Epithelial cell of prostate (primary cell): ENCODE measurements at places on chromosomes 3 and 15.
A peak's percentile ranks its signal among the peaks of the same experiment; 100 is the strongest.

DNA sequence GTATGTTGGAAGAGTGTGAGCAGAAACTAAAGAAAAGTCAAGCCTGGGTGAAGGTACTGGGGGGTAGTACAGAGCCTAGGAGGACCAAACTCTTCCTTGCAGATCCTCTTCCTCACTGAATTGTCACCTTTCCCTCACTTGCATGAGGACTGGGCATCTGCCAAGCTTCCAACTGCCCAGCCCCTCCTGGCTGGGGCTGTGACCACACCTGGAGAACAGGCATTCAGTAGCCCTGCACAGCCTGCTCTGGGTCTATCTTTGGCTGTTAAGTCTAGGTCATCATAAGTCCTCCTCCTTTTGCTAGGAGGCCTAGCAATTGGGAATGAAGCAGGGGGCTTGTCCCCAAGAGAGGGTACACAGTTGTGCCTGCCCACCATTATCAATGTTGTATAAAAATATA is 55.2 kb downstream of the CAPN7 start:
- no peak for DNase-seq

DNA sequence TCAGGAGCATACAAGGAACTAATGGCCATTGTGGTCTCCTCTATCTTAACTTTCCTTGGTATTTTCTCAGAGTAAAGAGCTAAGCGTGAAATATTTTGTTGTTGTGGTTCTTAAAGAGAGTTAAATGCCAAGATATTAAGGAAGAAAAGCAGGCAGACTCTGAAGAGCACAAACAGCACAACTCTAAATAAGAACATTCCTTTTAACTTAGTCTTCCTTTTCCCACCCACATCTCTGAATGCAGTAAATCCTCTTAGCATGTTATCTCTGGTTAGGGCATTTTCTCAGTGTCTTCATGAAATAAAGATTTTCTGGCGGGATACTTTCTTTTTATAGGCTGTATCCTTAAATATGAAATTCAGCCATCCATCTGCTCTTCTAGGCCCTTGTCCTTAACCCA is 1.5 kb downstream of the GPR87 start:
- DNase-seq = no peak

GRCh38 chr15:68806220-68807060 is 14.3 kb downstream of the ANP32A start:
- no peak for DNase-seq

DNA sequence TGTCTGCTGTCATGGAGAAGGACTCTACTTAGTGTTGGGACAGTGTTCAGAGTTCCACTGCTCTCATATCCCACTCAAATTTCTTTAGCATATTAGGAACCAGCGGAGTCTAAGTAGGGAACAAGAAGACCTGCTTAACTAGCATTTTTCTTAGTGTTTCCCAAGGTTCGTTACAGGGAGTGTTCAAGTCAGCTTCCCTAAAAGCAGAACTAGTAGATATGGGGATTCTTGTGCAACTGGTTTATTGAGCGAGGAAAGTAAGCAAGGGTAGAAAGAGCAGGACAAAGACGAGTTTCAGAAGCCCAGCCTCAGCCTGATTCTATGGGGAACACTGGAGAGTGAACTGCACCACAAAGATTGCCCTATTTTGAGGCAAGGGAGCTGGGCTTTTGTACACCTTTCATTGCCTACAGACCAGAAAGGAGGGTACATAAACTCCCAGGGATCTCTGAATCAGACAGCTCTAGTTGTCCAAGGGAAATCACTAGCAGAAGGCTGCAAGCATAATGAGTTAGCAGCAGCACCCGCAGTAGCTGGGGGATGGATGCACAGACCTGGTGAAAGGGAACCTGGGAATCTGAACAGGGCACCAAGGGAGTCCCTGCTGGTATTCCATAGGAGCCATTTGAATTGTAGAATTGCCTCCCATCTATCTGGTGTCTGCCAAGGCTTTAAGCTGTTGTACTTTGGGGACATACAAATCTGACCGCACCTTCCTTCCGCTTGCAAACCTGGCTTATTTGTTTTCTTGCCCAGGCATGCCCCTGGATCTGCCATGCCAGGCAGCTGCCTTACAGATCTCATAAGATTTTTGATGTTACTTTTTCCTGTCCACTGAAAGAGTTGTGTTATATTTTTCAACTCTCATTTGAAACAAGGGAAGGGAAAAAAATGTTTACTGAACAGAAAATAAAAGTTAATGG is 15.1 kb downstream of the CMTM7 start:
- DNase-seq = peak; percentile 39

DNA sequence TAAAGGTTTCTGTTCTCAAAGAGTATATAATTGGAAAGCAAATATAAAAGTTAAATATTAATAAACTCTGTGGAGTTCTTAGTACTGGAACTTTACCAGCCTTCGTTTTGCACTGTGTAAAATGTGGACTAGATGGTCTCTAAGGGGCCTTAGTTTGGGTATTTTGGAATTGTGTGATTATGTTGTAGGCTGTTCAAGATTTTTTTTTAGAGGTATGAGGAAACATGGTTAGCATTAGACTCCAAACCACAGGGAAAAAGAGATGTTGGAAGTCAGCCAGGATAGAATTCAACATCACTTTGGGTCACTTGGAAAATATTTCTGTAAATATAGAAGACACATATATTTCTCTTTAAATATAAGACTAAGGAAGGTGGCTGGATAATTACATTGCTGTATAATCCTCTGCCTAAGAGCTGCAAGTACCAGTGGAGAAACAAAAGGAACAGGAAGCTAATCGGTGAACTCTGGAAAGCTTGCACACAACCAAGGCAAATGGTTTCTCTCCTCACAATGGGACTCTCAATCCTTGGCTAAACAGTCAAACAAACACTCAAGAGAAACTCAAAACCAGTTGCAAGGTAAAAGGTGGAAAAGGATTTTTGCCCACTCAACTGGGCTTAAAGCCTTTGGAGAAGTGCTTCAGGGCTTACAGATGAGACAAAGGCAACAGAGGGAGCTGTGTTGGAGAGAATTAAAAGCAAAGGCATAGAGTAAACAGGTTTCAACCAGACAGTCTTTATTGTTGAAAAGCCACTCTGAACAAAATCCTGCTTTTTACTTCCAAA is 141.7 kb downstream of the NR1D2 start:
- DNase-seq = no peak

DNA sequence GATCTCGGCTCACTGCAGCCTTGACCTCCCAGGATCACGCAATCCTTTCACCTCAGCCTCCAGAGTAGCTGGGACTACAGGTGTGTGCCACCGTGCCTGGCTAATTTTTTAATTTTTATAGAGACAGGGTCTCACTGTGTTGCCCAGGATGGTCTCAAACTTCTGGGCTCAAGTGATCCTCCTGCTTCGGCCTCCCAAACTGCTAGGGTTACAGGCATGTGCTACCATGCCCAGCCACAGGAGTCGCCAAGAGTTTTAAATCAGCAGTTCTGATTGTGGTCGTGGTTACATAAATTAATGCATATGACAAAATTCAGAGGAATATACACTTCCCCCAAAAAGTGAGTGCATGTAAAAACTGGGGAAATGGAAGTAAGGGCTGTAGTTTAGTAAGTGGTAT is 32.9 kb downstream of the MEGF11 start:
- no peak for DNase-seq

GRCh38 chr15:101672298-101672697 is 20.1 kb upstream of the TM2D3 start:
- no peak for DNase-seq

GRCh38 chr15:55401786-55402246 is 6.3 kb downstream of the CCPG1 start:
- no peak for DNase-seq
